ENCODE measurements at places on chromosomes 3 and 15.

GRCh38 chr3:100402256-100402655 lies 917 bp downstream of the LNP1 start:
- DNase-seq = no peak

GRCh38 chr3:71244826-71245488 lies 338.6 kb downstream of the FOXP1 start:
- DNase-seq = no peak

DNA sequence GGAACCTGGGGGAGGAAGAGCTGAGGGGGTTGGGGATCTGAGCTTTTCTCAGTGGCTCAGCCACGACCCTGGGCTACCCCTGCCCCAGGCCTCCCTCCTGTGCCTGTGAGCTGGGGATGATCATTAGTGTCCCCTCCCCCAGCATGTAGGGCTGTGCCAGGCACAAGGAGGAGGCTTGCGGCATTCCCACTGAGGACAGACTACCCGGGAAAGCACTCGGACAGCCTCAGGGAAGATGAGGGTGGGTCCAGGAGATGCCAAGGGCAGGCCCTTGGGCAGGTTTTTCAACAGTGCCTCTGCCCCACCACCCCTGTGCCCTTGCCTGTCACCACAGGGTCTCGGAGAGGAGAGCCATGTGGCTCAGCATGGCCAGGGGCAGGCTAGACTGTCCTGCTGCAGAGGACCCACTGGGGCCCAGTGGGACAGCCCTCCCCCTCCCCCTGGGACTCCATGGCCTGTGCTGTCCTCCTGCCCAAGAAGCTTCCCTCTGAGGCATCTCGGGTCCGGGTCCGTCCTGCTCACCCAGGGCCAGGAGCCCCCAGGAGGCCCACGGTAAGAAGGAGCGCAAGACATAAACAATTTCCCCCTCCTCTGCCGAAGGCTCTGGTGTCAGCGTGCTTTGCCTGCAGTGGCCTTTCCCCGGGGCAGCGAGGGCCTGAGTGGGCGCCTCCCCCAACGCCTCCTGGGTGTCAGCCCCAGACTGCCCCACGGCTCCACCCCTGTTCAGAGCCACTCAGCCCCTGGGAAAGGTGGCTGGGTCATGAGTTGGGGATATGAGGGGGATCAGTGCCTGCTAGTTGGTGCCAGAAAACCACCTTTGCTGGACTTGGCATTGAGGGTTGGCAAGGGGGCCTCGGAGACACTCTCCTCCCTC lies 192.5 kb downstream of the GOLGA6L6 start:
- no peak for DNase-seq

DNA sequence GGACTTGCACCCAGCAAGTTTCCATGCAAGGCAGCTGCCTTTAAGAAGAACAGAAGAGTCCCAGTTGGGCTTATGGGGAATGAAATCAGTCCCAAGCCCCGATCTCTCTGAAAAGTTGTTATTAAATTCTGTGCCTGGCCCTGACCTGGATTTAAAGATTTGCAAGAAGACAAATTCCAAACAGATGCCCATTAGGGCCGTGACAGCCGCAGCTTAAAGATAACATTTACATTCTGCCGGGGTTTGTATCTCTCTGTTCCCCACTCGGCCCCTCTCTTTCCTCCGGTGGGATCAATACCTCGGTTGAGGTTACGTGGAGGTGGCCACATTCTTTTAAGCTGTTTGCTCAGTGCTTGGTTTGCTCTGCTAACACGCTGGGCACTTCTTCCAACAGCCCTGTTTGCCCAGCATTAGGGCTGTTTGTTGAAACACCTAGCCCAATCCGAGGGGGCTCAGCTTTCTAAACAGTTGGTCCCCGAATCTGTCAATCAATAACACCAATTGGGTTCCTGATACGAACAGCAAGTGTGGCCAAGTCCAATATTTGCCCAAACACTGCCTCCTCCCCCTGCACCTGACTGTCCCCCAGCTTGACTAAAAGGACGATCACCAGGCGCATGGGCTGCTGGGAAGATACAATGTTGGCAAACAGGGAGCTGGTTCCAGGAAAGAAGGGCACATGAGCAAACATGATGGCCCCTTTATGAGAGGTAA lies 108.6 kb downstream of the RPLP1 start:
- DNase-seq = no peak

- no peak for DNase-seq
Observed at GRCh38 chr3:42353631-42354030, 56.8 kb downstream of the LYZL4 start.

DNA sequence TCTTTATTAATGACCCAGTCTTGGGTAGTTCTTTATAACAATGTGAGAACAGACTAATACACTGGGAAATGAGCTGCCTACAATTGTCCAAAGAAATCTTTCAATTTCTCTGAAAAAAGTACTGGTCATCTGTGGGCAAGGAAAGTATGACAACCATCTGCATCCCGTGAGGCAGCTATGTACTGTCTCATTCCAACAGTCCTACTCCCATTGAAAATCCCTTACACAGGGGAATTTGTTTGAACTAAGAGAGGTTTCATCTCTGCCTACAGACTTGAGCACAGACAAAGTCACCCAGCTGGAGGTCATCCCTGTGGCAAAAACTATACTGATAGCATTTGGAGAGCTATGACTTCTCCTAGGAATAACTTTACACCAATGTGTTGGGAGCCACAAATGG lies 27.1 kb downstream of the SHC4 start:
- DNase-seq = no peak

GRCh38 chr3:115102046-115102445 lies 45.0 kb downstream of the ZBTB20 start:
- no peak for DNase-seq

GRCh38 chr15:71430782-71431181 lies 315.5 kb downstream of the THSD4 start:
- no peak for DNase-seq

DNA sequence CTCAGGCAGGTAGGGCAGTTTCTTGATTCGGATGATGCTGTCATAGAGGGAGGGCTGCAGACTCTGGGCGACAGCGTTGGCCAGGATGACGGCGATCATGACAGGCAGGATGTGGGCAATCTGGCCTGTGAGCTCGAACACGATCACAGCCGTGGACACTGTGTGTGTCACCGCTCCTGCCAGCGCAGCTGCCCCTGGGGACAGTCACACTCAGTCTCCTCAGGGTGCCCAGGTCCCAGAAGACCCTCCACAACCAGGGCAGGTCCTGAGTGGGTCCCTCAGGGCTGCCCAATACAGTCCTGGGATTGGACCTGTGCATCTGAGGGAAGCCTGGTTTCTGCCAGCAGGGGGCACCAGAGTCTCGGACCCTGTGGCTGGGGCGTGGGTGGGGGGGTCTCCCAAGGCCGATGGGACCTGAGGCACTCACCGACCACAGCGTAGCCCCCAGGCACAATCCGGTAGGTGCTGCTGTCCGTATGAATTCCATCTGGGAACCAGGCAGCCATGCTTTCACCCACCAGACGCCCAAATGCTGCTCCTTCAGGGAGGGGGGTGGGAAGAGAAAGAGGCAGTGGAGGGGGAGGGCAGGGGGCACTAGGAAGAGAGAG lies 7.2 kb downstream of the CLCN2 start:
- DNase-seq = no peak

- no peak for DNase-seq
Observed at GRCh38 chr3:177525987-177526712, 328.9 kb upstream of the TBL1XR1 start.

- DNase-seq = no peak
Observed at GRCh38 chr3:52039426-52039825, 16.9 kb downstream of the DUSP7 start.

- no peak for DNase-seq
Observed at GRCh38 chr3:193165431-193166120, 75.4 kb upstream of the PLAAT1 start.

- DNase-seq = no peak
Observed at GRCh38 chr3:131568460-131568859, 65.7 kb upstream of the MRPL3 start.

- DNase-seq = no peak
Observed at GRCh38 chr3:4894891-4895530, 84.2 kb upstream of the BHLHE40 start.

DNA sequence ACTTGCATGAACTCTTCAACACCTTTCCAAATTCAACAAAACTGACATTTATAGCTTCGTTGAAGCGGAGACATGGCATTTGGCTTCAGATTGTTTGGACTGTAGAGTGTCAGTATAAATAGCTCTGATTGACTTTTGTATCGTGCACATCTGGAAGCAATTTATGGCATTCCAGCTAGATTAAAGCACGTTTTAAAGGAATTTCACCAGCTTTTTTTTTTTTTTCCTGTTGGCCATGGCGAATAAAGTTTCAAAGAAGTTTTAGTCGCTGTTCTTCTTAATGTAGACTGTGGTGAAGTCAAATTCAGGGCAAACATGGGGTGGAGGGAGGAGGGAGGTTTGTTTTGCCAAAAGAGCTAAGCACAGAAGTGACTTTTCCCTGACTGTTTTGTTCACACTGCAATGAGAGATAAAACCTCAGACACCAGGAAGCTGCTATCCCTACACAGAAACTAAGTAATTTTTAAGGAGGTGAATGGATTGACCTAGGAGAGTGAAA lies 391.0 kb upstream of the RARB start:
- no peak for DNase-seq

GRCh38 chr3:169624533-169624972 lies 39.0 kb downstream of the MECOM start:
- DNase-seq = no peak

- DNase-seq = no peak
Observed at GRCh38 chr3:128453501-128454309, 13.0 kb downstream of the DNAJB8 start.
